ENCODE measurements at places on chromosomes 3 and 15.
A peak's percentile ranks its signal among the peaks of the same experiment; 100 is the strongest.

DNA sequence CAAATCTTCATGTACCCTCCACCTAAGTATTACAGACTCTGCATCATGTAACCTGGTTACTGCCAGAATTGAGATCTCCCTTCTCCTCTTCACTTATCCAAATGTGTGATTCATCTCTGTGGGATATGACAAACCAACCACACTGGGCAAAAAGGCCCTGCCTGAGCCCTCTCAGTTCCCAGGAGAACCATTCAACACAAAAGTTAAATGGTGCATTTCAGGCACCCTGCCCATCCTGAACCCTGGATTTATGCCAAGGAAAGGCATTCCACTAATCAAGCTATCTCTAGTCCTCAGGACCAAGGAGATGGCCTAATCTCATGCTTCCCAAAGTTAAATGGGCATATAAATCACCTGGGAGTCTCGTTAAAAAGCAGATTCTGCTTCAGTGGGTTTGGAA is 108.5 kb downstream of the TNIK start:
- peak; percentile 10 for DNase-seq

DNA sequence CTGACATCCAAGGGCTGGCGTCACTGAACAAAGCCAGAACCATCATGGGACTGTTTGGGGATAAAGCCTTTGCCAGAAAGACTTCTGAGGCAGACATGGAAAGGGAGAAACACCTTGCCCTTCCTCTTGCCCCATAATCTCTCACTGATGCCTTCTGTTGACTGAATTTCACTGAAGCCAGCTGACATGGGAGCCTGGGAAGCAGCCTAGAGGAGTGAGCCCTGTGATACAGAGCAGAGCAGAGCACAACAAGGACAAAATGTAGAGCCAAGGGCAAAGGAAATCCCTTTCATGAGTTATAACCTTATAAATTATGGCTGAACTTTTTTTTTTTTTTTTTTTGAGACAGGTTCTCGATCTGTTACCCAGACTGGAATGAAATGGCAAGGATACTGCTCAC is 9.8 kb upstream of the CNOT10 start:
- no peak for DNase-seq

DNA sequence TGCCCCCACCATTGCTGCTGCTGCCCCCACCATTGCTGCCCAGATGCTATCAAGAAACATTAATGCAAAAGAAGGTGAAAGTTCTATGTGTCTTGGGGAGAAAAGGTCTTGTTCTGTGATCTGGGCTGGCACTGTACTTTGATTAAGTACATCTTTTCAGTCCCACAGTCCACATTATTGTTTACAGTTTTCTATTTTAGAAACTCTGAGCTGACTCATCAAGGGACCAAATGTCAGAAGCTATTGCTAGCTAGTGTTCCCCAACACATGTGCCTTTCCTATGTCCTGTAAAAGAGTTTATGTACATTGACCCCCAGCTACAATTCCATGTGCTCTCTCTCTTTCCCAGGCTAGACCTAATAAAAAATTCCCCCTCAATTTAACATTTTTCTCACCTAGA is 264.7 kb upstream of the NECTIN3 start:
- DNase-seq, result no peak

- no peak for DNase-seq
Measured at GRCh38 chr15:80967991-80968510, 21.6 kb downstream of the MESD start.

DNA sequence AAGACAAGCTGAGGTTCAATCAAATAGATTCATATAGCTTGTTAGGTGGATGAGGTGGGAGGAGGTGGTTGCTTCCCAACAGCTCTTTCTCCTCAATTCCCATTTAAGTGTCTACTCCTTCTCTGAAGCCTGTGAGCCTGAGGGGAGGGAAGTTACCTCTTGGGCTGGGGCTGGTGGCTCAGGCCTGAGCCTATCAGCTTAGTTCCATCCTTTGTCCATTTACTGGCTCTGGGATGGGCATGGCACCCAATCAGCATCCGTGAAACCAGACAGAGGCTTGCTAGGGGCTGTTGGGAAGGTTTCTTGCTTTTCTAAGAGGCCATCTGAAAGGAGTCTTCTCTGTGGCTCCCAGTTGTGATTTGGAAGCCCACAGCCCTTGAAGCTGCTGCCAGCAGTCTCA is 57.3 kb downstream of the TAMM41 start:
- DNase-seq, result no peak
